NCI-H2107 (cell line): ENCODE measurements at places on chromosomes 7 and 10.
A peak's percentile ranks its signal among the peaks of the same experiment; 100 is the strongest.

DNA sequence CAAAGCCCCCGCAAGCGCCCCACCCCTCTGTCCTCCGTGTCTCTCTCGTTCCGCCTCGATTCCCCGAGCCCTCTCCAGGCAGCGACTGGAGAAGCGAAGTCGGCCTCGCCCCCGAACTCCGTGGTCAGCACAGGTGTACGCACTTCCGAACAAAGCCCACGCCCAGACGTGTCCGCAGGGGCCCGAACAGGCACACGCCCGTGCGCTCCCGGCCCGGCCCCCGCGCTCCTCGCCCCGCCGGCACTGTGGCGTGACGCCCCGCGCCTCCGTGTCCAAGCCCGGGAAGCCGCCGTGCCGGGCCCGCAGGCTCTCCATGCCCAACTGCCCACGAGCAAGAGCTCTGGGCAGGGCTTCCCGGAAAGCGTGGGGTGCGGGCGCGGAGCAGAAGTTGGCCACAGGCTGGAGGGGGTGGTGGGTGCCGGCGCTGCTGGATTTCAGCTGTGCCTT is 662 bp downstream of the NRCAM start:
- DNase-seq, result no peak

DNA sequence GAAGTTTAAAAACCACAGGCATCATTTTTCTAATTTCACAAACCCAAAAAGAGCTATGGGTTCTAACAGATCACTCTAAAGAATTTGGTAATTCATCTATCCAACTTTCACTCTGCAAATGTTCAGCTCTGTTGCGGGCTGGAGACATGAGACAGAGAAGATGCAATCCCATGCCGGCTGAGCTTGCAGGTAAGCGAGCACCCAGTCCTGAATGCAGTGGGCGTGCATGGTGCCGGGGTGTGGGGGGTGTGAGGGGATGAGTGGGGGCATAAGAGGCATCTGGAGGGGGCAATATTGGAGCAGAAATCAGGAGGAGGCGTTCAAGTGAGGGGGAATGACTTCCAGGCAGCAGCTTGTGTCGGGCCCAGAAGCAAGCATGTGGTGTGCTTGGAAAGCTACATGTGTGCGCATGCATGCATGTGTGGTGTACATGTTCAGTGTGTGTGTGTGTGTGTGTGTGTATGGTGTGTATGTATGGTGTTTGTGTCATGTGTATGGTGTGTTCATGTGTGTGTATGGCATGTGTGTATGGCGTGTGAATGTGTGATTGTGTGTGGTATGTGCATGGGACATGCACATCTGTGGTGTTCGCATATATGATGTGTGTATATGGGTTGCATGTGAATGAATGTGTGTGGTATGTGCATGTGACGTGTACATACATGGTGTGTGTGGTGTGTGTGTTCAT is 172.9 kb downstream of the PRKCQ start:
- DNase-seq, result no peak

GRCh38 chr7:47924266-47924665 is 24.0 kb downstream of the PKD1L1 start:
- DNase-seq, result no peak

- no peak for DNase-seq
Observed at GRCh38 chr7:38902449-38902848, 6.5 kb downstream of the VPS41 start.

DNA sequence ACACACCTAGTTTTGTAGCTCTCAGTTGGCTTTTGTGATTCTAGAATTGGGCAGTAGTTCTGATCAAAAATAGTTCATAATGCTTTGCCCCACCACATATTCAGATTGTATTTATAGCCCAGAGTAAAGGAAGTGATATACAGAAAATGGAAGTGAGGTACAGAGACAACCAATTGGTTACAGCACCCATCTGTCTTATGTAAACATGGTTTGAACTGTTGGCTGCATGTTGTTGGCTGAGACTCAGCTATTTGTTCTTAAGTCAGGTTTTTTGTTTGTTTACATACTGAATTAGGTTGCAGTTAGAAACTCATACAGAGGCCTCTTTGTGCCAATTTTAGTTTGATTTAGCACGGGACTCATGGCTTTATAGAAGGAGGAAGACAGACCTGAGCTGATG is 158.9 kb upstream of the GPR26 start:
- no peak for DNase-seq

- DNase-seq, result no peak
Observed at GRCh38 chr7:102916426-102916825, 3.6 kb downstream of the LRRC17 start.

DNA sequence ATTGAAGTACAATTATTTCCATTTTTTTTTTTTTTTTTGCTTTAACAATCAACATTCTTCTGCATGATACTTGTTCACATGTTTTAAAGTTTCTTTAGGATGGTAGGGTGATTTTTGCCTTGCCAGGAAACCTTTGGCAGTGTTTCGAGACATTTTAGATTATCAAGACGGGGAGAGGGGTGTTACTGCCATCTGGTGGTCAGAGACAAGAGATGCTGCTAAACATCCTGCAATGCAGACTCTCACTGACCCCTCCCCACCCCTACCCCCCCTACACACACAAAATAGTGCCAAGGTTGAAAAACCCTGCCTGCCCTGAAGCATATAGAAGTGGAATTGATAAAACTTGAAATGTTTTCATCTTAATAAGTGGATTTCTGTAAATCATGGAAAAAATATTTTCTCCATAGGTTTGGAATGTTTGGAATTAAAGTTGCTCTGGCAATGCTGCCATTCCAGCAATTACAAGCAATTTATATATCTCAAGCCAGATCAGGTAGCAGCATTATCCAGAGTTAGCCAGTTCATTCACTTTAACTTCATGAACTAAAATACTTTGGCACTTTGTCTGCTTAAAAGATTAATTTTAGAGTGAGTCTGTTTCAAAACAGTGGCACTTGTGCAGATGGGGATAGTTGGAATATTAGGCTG is 62.1 kb downstream of the SDHAF3 start:
- peak; percentile 24 for DNase-seq

DNA sequence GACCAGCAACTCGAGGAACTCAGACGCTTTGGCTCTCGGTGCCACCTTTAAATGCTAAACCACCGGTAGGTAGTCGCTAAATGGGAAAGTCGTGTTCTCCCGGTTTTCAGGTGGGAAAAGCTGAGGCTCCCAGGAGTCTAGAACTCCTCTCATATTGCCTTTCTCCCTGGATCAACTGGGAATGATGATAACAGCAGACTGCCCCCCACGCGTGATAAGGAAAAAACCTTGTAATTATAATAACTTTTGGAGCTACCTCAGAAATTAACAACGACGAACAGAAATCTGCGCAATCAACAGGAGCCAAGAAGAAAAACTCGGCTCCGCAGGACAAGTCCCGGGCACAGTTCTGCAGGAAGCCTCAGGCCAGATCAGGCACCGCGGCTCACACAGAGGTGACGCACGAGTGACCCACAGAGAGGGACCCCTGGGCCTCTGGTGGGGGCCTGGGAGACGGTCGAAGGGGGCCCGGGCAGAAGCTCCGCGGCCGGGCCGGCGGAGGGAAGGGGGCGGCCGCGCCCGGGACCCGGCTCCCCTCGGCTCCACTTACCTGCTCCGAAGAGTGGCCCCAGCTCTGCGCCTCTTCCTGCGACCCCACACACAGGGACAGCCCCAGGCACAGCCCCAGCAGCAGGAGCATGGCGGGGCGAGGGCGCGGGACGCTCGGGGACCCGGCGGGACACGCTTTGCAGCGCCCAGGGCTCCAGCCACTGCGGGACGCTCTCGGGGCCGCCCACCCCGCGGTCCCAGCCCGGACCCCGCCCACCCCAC is at the start of gene ITIH5:
TSS of gene ITIH5 (minus strand) at position 714 of the 771 bp plus-strand sequence. CDS start at position 640, 74 bp downstream.
- DNase-seq, result no peak

GRCh38 chr10:73907841-73908517 is 3.0 kb upstream of the PLAU start:
- DNase-seq, result no peak

GRCh38 chr10:110600487-110601101 is 33.1 kb downstream of the SMC3 start:
- no peak for DNase-seq

DNA sequence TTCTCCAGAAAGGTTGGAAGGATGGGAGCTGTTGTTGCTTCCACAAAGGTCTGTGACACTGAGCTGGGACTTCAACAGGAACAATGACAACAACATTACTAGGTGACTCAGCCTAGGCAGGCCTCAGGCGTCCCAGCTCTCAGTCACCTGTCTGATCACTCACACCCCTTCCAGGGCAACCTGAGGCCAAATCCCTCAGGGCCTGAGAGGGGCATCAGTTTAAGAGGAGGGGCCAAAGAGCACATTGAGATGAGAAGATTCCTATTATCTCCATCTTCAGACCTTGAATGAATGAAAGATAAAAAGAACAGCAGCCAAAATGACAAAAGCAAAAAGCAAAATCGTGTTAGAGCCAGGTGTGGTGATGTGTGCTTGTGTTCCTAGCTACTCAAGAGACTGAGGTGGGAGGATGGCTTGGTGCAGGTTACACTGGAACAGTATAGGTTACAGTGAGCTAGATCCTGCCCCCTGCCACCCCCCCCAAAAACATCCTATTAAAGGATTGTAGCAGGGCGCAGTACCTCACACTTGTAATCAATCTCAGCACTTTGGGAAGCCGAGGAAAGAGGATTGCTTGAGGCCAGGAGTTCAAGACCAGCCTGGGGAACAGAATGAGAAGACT is at the start of gene ATG9B:
TSS of gene ATG9B (minus strand) at position 60 of the 622 bp plus-strand sequence. CDS start 71 bp downstream, outside the sequence.
- DNase-seq, result no peak

- DNase-seq, result peak; percentile 22
Observed at GRCh38 chr10:97210543-97210960, 24.8 kb upstream of the SLIT1 start.

DNA sequence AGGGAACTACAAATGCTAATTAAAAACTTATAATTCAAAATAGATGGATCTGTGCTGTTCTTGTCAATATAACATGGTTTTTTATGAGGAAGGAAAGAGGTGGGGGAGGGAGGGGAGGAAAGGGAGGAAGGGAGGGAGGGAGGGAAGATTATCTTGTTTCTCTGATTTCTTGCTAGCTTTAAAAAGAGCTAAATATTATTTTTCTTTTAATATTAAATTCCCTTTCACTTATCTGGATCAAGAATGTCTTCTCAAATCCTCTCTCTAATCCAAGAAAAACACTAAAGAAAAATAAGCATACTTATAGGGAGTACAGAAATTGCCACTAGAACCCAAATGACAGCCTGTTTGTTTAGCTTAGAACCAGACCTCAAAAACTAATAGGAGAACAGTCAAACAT is 55.2 kb downstream of the LRRN3 start:
- DNase-seq, result no peak

GRCh38 chr10:101965075-101965765 is 90.8 kb downstream of the ARMH3 start:
- no peak for DNase-seq

DNA sequence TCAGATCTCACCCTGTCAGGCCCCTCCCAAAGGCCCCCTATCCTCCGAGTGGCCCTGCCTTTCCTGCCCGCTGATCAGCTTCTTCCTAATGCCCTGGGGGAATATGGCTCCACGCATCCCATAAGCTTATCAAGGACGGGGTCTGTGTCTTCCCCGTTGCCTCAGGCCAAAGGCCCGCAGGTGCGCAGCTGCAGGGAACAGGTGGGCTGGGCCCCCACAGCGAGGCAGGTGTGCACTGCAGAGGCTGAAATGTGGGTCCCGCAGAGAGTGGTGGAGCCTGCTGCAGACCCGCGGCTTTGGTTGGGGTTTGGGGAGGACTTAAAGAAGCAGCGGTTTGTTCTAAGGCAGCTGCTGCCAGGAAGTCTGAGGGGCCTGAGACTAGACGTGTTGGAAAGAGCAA is 220.8 kb upstream of the TCERG1L start:
- DNase-seq, result no peak

DNA sequence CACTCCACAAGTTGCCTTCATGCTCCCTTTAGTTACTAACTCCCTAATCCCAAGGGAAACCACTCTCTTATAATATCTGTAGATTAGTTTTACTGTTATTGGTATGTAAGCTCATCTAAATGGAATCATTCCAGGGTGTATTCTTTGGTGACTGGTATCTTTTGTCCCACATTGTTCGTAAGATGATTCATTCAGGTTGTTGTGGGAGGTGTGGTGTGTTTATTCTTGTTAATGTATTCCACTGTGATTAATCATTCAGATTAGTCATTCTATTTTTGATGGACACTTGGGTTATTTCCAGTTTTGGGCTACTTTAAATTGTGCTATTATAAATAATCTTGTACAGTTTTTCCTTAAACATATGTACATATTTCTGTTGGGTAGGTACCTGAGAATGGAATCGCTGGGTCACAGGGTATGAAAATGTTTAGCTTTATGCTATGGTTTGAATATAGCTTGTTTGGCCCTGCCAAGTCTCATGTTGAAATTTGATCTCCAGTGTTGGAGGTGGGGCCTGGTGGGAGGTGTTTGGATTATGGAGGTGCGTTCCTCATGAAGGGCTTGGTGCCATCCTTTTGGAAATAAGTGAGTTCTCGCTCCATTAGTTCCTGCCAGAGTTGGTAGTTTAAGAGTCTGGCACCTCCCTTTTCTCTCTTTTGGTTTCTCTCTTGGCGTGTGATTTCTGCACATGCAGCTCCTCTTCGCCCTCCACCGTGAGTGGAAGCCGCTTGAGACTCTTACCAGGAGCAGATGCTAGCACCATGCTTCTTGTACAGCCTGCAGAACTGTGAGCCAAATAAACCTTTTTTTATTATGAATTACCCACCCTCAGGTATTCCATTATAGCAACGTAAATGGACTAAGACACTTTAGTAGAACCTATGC is 13.8 kb downstream of the BTRC start:
- no peak for DNase-seq

DNA sequence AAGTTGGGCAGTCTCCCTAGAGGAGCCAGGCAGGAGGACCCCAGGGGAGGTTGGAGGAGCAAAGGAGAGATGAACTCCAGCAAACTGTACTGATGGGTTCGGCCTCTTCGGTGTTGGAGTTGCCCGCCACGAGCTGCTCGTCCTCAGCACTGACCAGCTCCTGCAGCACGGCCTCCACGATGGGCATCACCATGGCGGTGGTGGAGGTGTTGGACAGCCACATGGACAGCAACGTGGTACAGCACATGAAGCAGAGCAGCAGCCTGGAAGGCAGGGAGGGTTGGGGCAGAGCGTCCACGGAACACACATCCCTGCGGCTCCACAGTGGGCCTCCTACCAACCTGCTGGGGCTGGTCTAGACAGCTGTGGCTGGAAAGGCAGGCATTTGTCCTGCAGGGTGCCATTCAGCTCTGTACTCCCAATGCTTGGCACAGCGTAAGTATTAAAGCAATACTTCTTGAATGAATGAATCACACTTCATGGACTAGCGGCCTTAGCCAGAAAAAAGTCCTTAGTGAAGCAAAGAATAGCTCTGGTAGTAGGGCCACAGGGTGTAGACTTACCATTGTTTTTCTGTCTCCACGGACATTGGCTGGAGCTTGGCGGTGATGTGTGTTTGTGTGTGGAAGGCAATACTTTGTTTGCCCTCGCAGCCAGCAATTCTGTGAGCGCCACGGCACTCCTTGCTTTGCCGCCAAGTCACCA is 21.8 kb downstream of the SLC13A4 start:
- no peak for DNase-seq

GRCh38 chr10:103917302-103918052 is 507 bp downstream of the STN1 start:
- no peak for DNase-seq

- no peak for DNase-seq
Observed at GRCh38 chr7:30969604-30969970, 5.8 kb downstream of the GHRHR start.

DNA sequence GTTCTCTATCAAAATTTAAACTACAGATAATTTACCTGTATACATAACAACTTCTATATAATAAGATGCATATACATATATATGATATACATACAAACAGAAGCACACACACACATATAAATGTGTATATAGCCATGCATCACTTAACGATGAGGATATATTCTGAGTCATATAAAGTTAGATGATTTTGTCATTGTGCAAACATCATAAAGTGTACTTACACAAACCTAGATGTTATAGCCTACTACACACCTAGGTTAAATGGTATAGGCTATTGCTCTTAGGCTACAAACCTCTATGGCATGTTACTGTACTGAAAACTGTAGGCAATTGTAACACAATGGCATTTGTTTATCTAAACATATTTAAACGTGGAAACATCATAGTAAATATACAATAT is 937.6 kb upstream of the KCND2 start:
- no peak for DNase-seq
